ENCODE measurements at places on chromosomes 1 and 21.

GRCh38 chr1:151577173-151577572 lies 34.7 kb upstream of the SNX27 start:
- DNase-seq = no peak

- DNase-seq = no peak
These were observed 255.8 kb downstream of the RHOU start for GRCh38 chr1:228990906-228991569.

GRCh38 chr1:24551290-24551959 lies 4.5 kb upstream of the NCMAP start:
- no peak for DNase-seq

- no peak for DNase-seq
These were observed 286.2 kb upstream of the POU3F1 start for GRCh38 chr1:38332649-38333310.

GRCh38 chr1:243482141-243483022 lies 226.5 kb downstream of the SDCCAG8 start:
- DNase-seq = no peak

GRCh38 chr1:185990565-185990964 lies 256.4 kb downstream of the HMCN1 start:
- no peak for DNase-seq

GRCh38 chr1:7069931-7070330 lies 284.7 kb downstream of the CAMTA1 start:
- no peak for DNase-seq

DNA sequence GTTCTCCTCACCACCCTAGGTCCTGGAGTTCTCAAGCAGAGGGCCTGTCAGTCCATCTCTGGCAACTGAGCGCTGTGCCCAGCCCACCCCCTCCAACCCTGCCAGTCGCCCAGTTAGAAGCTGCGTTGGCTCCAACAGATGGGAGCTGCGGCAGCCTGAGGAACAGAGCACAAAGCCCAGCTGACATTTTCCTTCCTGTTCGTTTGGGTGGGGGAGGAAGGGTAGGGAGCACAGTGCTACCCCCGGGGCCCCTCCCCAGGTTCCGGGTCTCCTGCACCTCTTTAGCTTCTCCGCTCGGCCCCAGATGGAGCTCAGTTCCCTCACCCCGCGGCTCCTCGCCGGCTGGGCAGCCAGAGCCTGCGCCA lies 1.4 kb downstream of the LRRN2 start:
- DNase-seq = no peak

DNA sequence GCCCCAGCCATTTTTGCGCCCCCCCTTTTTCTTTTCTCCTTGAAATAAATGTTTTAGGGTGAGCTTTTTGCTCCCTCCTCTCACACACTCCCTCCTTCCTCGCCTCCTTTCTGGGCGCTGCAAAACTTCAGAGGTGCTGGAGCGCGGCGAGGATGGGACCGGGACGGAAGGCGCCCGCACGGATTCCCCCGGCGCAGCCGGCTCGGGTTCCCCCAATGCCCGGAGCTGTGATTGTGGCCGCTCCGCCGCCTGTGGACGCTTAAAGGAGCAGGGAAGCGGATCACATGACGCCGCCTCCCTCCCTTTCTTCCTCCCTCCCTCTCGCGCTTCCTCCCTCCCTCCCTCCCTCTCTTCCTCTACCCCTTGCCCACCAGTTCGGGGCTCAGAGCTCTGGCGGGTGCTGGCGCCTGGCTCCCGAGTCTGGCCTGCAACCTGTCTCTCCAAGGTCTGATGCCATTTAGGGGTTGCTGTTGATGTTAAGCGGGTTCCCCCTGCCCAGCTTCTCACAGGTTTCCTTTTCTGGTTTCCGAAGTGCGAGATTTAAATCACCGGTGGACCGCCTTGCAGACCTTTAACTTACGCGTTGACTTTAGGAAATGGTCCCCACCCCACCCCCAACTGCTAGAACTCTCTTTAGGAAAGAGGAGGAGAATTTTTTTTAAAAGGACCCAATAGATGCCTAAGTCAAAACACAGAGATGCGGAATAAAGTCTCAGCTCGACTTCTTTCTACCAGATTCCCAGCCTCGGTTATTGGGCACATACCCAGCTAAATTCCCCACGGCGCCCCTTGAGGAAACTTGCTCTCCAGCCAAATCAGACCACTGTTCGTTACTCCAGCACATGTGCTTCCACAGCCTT lies at the start of gene WLS:
Gene WLS (minus strand): TSS at position 235 of the 860 bp plus-strand sequence. CDS start 224 bp downstream, at position 11.
- DNase-seq = no peak

- DNase-seq = no peak
These were observed 31.6 kb upstream of the UBE2U start for GRCh38 chr1:64171797-64172281.

DNA sequence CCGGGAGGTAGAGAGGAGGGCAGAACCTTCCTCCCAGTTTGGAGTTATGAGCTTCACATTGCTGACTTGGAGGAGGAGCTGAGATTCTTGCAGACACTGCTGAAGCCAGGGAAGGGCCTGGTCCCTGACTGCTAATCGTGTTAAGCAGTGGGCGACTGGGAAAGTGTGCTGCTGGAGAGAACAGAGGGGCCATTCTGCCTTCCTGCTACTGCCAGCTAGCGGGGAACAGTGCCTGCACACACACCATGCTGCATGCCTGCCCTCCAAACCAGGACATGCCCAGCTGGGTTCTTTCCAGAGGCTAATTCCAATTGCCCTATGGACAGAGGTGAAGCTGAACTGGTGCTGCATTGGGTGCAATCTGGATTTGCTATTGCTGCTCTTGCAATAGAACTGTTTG lies 281.4 kb downstream of the AJAP1 start:
- DNase-seq = no peak

DNA sequence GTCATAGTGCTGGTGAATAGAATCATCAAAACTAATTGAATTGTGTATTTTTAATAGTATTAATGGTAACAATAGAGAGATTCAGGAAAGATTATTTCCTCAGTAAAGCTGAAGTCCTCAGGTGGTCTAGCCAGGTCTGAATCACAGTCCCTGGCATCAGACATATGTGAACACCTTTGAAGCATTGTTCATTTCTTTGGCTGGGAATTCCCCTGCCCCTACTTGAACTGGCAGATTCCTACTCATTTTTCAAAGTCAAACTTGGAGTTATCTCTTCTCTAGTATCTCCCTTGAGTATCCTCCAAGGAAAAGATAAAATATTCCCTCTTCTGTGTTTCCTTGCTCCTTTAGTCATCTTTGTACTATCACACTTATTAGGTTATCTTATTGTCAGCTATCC lies 759.8 kb downstream of the ADGRL2 start:
- no peak for DNase-seq

GRCh38 chr21:44618909-44619308 lies 7.0 kb downstream of the KRTAP10-8 start:
- peak; percentile 36 for DNase-seq

DNA sequence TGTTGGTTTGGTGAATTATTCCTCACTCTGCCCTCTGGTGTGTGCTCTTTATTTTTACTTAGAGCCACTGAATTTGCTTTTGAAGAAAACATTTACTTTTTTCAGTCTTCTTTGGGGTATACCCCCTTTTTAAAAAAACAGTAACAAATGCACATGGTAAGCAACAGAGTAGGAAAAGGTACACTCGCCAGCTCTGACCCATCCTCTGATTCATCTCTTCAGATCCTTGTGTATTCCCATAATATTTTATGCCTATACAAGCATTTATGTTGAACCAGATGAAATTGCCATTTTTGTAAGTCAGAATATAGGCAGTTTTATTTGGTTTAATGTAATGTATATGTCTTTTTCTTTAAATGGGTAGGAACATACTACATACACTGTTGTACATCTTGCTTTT lies 28.3 kb downstream of the TTC3 start:
- DNase-seq = no peak

Data from activated naive CD8-positive, alpha-beta T cell treated with anti-CD3 and anti-CD28 coated beads for 36 hours (primary cell).